ENCODE measurements at places on chromosomes 6 and 20.
A peak's percentile ranks its signal among the peaks of the same experiment; 100 is the strongest.

- peak; percentile 80 for DNase-seq
These were observed 65.7 kb upstream of the TOP1 start for GRCh38 chr20:40962733-40963504.

DNA sequence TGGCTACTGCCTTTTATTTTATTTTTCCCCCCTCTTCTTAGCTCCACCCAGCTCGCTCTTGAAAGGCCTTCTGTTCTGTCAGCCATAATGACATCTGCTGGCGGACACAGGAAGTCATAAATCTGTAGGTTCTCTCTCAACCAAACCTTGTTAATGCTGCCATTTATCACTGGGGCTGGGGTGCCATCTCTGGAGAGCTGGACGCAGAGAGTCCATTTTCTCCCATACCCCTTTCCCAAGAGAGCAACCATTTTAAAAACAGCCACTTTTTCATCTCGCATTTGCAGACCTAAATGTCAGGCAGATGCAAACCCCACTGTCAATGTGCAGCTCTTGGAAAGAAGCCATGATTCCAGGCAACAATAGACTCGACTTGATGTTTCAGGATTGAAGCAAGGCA lies 13.0 kb upstream of the TSHZ2 start:
- DNase-seq: no peak

- DNase-seq: no peak
These were observed 22.5 kb downstream of the SULF2 start for GRCh38 chr20:47762699-47763268.

DNA sequence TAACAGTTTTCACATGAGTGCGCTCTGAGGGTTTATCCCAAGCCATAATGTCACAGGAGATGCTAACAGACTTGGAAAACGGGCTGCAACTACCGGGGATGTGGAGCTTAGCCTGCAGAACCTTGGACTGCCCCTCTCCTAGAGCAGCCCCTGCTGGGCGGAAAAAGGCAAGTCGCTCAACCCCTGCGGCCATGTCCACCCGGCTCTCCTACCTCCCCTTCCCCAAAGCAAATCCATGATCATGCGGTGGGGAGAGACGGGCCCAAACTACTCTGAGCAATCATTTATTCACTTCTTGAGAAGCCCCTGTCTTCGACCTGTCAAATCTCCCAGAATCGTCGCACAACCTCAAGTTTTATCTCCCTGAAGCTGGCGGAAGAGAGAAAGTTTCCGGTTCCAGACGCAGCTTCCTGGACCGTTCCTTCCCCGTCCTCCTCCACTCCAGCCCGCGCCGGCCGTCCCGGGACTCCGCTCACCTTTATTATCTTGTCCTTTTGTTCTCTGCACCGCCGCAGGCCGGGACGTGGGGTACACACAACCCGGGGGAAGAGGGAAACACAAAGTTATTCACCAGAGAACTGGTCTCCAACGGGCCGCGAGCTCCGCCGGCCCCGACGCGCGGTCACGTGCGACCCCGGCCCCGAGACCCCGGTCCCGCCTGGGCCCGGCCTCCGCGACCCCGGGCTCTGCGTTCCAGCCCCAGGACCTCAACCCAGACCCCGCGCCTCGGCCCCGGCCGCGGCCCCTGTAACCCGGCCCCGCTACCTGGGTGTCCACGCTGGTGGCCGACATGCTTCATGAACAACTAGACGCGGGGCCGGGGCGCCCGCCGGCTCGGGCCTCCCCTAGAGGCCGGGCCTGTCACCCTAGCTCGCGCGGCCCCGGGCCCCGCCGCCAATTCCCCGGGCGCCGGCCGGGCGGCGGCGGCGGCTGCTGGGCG lies 560 bp downstream of the YTHDF1 start:
- no peak for DNase-seq

DNA sequence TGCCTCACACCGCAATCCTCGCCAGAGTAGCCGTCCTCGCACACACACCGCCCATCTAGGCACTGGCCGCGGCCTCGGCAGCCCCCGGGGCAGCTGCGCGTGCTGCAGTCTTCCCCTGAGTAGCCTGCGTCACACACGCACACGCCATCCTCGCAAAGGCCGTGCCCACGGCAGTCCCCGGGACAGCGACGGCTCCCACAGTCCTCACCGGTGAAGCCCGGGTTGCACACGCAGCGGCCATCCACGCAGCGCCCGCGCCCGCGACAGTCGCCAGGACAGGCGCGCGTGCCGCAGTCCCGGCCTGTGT lies 13.1 kb downstream of the TNXB start:
- DNase-seq: no peak

GRCh38 chr20:47907031-47907675 lies 121.9 kb upstream of the SULF2 start:
- no peak for DNase-seq

DNA sequence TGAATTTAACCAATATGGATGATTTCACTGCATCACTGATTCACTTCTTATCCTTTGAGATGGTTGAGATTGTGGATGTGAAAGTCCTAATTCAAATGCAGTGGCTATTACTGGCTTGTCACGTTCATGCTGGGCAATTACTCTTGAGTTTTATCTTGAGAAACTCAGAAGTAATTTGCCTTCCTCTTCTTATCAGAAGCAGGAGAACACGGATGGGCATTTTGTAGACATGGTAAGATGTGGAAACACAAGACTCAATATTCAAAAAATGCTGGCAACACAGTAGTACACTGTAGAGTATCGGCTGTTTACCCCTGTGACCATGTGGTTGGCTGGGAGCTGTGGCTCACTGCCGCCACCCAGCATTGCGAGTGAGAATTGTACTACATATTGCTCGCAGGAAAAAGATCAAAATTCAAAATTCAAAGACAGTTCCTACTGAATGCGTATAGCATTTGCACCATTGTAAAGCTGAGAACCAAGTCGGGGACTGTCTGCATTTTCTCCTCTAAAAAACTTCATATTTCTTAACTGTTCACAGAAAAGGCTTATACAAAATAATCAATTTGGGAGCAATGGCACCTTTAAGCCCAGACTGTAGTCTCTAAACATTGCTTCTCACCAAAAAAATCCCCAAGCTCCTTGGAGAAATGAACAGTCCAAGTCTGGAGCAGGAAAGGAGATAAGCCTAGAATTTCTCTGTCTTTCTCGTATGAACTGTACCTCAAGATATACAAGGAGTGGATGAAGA lies 61.9 kb upstream of the ELOVL5 start:
- peak; percentile 57 for DNase-seq

- no peak for DNase-seq
These were observed 71.6 kb upstream of the CD93 start for GRCh38 chr20:23157734-23158133.

- no peak for DNase-seq
These were observed 13.3 kb upstream of the SPDEF start for GRCh38 chr6:34569361-34569973.

Measured in activated CD4-positive, alpha-beta T cell treated with anti-CD3 and anti-CD28 coated beads, Interleukin-2, Interleukin-4, amounts not matched to agents 100 ng/mL and 50 ng/mL, durations not matched to agents 16 hours and 8 hours (primary cell).